NCI-H524 (cell line): ENCODE measurements at places on chromosomes 1 and 21.

DNA sequence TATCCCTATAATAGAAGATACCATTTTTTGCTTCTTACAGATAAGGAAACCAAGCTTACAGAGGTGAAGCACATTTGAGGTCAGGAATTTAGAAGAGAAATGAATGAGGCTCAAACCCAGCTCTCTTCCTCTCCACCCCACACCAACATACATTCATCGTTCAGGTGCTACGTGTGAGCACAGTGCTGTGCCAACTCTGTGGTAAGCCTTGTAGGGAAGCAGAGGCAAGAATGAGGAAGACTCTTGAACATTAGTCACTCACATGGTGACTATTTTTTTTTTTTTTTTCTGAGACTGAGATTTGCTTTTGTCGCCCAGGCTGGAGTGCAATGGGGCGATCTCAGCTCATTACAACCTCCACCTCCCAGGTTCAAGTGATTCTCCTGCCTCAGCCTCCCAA, 314.0 kb downstream of the NTNG1 start:
- DNase-seq: no peak

- DNase-seq: no peak
Measured at GRCh38 chr1:116921301-116921885, 11.7 kb downstream of the PTGFRN start.

DNA sequence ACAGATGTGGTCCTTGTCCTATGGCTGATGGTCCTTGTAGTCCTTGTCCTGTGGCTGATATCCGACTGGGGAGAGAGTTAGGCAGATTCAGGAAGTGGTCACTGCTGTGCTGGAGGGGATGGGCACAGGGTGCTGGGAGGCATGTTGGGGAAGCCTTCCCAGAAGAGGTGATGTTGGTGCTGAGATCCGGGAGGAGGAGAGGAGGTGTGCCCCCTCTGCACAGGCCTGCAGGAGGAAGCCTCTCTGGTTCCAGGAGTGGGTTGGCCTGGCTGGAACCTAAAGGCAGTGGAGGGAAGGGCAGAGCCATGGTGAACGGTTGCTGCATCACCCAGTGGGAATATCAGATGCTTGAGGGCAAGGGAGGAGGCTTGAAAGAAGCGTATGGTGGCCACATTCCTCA, 14.7 kb downstream of the COQ8A start:
- DNase-seq: no peak

DNA sequence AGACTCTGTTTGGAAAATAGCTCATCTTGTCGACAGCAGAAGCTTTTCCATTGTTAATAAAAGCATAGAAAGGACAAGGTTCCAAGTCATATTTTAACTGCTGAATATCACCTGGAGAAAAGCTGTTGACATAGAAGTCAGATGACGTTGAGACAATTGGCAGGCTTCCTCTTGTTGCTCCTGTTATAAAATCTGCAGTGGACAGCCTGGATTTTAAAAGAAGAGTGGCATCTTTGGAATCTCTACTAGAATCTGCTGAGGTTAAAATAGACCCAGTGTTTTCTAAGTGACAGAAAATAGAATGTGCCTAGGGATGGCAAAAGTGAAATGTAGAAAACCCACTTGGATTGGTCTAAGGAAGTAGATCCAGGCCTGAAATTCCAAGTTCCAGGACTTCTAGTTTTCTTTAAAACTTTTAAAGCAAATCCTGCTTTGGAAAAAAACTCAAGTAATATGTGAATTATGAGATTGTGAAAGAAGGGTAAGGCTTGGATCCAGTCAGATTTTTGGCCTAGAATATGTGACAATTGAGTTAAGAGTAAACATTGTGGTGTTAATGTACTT, 53.6 kb upstream of the NEXN start:
- no peak for DNase-seq

DNA sequence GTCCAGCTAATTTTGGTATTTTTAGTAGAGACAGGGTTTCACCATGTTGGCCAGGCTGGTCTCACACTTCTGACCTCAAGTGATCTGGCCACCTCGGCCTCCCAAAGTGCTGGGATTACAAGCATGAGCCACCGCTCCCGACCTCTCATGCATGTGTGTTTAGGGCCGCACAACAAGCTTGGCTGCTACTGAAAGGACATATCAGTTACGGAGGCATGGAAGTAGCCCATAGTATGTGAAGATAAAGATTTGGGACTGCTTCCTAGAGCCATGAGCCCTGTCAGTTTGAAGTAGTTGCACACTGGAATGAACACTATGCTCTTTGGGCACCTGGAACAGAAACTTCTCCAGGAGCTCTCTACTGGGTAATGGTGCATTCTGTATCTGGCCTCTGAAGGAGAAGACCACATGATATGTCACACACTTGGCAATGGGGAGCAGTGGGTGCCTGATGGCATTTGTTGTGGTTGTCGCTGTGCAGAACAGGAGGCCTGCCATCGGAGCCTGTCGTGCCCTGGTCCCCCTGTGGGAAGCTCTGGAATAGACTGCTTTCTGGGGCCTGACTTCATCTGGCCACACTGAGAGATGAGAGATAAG, 144.7 kb upstream of the KIF26B start:
- no peak for DNase-seq

GRCh38 chr1:204362984-204363334, 3.2 kb upstream of the PLEKHA6 start:
- DNase-seq: no peak

DNA sequence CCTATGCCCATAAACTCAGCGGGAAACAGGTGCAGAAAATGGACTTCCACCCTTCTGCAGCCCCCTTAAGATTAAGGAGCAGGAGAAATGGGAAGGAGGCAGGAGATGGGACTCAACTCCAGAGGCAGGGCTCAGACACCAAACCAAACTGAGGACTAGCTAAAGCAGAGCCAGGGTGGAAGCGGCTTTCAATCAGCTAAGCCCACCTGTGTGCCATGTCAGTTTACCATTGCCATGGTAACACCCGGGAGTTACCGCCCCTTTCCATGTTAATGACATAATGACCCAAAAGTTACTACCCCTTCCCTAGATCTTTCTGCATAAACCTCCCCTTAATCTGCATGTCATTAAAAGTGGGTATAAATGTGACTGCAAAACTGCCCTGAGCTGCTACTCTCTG, 653.5 kb downstream of the PTPRU start:
- DNase-seq: no peak

DNA sequence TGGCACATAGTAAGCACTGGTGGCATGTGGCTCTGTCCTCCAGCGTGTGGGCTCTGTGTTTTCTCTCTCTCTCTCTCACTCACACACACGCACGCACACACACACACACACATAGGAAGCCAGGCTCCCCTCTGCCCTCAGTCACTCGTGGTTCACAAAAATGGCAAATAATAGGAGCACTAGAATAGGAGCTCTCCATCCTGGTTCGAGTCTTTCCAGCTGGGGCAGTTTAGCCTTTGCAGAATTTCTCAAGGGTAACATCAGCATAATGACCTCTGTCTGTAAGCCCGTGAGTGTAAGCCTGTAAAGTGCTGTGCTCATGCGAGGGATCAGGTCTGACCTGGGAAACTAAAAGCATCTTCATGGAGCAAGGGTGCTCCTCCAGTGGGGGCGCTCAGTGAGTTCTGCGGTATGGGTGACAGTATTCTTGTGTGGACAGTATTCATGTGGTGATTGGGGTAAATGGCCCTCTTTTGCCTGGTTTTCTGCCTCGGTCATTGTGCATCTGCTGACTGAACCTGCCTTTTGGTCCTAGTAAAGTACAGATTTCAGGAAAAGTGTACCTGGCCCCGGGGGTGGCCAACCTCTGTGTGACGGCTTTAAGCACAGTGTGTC, 842 bp upstream of the ZC3H12A start:
- no peak for DNase-seq

DNA sequence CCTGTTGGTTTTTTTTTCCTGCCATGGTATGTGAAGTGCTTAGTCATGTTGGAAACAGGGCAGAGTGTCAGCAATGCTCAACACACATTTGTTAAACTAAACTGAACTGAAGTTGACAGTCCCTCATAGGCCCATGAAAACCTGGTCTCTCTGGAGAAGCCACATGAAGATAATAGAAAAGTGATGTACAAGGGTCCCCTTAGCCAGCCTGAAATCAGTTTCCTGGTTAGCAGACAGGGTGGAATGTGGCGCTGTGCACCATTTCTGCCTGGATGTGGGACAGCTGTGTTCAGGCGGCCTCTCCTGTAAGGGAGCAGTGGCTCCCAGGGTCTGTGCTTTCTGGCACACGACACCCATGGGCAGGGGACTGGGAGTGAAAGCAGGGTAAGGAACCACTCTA, 9.9 kb upstream of the CHI3L1 start:
- DNase-seq: no peak

GRCh38 chr1:201603613-201604232, 64.8 kb downstream of the NAV1 start:
- DNase-seq: no peak

DNA sequence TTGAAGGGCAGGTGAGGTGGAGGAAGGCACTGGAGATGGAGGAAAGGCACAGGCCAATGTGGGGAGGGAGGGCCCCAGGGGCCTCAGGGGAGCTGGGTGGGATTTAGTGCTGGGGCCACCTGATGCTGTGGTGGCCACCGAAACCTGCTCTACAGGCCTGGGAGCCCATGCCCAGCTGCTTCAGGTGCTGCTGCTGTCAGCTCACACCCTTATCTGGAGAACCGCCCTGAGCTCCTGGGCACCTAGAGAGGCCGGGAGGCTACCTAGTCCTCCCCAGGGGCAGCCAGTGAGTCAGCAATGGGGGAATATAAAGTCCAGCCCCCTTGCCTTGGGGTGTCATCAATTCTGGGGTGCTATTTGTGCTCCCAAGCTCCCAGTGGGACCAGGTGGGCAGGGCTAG, 12.2 kb downstream of the FAM131C start:
- DNase-seq: no peak

- DNase-seq: peak; percentile 67
Measured at GRCh38 chr1:224851210-224851847, 78.1 kb upstream of the DNAH14 start.

DNA sequence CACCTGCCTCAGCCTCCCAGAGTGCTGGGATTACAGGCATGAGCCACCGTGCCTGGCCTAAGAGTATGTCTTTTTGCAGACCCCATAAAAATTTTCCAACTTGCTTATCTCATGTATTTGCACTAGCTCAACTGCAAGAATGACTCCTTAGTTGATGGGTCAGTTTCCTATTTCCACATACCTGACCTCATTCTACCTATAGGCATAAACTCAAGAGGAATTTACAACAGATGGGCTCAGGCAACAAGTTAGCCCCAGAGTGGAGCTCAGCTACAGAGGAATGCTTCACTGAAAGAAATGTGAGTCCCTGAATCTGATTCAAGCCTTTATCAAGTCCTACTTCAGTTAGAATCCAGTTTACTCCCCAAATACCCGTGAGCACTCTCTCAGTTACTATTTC, 5.3 kb upstream of the SLC37A1 start:
- no peak for DNase-seq

DNA sequence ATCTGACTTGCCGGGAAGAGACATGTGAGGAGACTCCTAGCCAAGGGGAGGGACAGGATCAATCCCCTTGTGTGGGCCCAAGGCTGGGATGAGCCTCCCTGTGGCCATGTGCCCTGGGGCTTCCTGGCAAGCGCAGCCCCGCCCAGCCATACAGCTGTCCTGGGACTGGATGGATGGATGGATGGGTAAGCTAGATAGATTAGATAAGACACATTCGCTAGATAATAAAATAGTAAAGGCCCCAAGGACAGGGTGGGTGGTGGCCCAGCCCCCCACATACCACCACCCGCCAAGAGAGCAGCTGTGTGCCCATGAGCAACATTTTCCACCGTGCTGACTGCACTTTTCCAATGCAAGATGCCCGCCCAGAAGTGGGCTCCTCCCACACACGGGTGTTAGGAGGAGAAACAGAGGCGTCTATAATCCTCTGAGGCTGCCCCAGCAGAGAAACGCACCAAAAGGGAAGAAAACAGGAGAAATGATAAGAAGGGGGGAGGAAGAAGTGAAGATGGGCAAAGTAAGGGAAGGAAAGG, 25.1 kb downstream of the ZBTB17 start:
- no peak for DNase-seq

DNA sequence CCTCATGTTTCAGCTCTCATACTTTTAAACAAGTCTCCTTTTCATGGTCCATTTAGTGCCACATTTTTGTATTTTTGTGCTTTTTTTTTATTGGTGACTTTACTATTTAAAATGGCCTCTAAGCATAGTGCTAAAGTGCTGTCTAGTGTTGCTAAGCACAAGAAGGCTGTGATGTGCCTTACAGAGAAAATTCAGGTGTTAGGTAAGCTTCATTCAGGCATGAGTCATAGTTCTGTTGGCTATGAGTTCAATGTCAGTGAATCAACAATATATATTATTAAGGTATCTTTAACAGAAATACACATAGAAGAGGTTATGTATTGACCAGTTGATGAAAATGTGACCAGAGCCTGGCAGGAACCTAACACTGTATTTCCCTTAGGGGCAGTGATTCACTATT, 12.8 kb upstream of the FUBP1 start:
- no peak for DNase-seq

- DNase-seq: no peak
Measured at GRCh38 chr21:27818847-27819246, 852.0 kb upstream of the ADAMTS5 start.

DNA sequence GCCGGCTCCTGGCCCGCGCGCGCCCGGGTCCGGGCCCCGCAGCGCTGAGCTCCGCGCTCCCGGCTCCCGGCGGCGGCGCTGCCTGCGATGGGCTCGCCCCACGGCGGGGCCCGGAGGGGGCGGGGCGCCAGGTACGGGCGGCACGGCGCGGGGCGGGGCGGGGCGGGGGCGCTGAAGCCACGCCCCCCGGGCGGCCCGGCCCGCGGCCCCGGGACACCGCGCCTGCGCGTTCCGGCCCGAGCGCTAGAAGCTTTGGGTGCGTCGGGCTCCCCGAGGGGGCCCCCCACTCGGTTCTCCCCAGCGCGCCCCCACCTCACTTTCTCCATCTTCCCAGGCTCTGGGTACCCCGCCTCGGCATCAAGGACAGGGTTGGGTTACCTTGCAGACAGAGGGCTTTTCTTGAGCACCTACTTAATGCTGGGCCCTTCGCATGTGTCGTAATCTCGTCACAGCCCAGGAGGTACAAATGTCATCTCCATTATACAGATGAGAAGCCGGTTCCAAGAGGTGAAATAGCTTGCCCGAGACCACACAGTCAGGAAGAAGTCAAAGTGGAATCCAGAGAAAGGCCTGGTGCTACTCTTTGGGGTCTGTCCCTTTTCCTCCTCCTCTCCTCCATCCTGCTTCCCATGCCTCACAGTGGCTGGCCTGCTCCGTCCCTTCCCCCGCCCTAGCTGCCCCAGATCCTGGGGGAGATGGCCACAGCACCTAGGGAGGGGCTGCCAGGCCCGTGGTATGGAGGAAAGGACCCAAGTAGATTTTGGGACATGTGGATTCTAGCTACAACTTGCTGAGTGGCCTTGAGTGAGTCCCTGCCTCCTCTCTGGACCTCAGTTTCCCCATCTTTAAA, 46.5 kb downstream of the RAP1GAP start:
- no peak for DNase-seq

DNA sequence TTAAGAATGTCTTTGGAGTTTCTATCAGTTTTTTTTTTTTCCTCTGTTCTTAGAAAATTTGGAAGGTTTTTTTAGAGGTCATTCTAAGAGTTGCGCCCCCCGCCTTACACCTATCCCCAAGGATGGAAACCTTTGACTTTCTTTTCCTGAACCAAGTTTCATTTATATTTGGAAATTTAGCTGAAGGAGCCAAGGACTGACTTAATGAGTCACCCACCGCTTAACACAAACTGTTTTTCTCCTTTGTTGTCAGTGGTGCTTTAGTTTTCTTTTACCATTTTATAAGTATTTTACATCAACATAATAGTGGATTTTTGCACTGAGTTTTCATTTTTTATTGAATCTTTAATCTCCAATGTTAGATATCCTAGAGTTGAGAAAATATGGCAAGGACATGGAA, 25.3 kb downstream of the USP25 start:
- no peak for DNase-seq

GRCh38 chr1:168821434-168821833, 92.4 kb upstream of the DPT start:
- DNase-seq: no peak

GRCh38 chr21:14889080-14889810, 175.6 kb downstream of the NRIP1 start:
- DNase-seq: no peak
